Tibial artery (tissue), 4 donors: ENCODE measurements at places on chromosomes 7 and 10.
A peak's percentile ranks its signal among the peaks of the same experiment; 100 is the strongest.

- H3K36me3 ChIP-seq: peaks cover 51% of the 10 kb centered on the region
- peak overlapping the region; percentile 97 for H3K27ac ChIP-seq
- no peak for DNase-seq
- H3K4me1 ChIP-seq: peaks cover 58% of the 10 kb centered on the region
Measured at GRCh38 chr10:102650655-102651454, 6.6 kb downstream of the TRIM8 start.

DNA sequence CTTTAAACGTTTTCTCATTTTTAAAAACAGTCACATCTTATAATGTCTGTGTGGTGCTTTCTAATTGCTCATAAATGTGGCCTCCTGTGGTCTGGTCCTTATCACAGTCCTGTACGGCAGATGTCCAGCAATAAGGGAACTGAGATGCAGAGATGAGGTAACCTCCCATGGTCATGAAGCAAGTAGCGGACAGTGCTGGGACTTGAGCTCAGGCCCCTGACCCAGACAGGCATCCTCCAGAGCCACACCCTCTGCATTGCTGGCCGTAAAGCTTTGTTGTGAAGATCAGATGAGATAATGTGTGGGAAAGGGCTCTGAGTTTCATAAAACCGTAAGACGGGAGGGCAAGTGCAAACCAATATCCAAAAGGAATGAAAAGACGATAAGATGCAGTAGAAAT lies 48.2 kb downstream of the DYNC2I1 start:
- no peak for DNase-seq
- H3K36me3 ChIP-seq: peaks cover 49% of the 10 kb centered on the region
- H3K4me1 ChIP-seq: no peaks in the 10 kb centered on the region
- H3K4me3 ChIP-seq: no peak overlapping the region
- no peak overlapping the region for H3K27ac ChIP-seq
- no peaks in the 10 kb centered on the region for H3K27me3 ChIP-seq

DNA sequence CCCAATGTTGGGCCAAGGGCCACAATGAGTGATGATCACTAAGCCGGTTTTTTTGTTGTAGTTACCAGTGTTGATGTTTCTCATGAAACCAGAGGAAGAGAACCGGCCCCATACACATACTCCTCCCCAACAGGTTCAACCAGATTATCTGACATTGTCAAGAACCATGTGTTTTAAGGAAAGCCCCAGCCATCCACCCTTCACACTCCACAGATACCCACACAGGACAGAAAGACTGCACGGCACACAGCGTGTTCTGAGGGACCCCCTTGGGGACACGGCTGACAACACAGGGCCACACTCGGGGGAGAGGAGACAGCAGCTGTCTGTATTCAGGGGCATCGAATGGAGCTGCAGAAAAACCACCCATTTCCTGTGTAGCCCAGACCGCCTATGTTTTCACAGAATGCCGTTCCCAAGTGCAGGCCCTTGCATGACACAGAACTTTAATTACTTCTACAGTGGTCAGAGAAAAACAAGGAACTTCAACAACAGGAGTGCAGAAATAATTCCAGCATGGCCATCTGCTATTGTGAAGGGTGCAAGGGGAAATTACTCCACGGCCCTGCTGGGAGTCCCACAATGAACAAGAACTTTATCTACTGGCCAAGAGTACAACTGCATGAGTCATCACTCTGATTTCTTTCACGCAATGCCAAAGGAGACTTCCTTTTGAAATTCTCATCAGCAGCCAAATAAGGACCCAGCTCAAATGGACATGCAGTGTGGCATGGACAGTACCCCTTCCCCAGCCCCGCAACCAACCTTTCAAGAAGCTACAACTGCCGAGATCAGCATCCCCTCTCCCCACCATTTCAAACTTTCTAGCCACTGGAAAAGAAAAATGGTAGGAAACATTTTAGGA lies 2.3 kb downstream of the KLF6 start:
- H3K4me1 ChIP-seq: no peaks in the 10 kb centered on the region
- peaks cover 42% of the 10 kb centered on the region for H3K36me3 ChIP-seq
- peak overlapping the region; percentile 100 for H3K27ac ChIP-seq
- DNase-seq: peak; percentile 82
- H3K4me3 ChIP-seq: peak overlapping the region; percentile 99
- H3K27me3 ChIP-seq: no peaks in the 10 kb centered on the region

- peak; percentile 56 for DNase-seq
- peaks cover 27% of the 10 kb centered on the region for H3K4me1 ChIP-seq
- H3K36me3 ChIP-seq: no peaks in the 10 kb centered on the region
- peak overlapping the region; percentile 71 for H3K4me3 ChIP-seq
Measured at GRCh38 chr7:75638594-75639070, 100.1 kb downstream of the HIP1 start.

GRCh38 chr7:109835577-109835976 lies 1255.3 kb upstream of the LRRN3 start:
- no peaks in the 10 kb centered on the region for H3K36me3 ChIP-seq
- no peak for DNase-seq
- H3K27ac ChIP-seq: no peak overlapping the region
- no peaks in the 10 kb centered on the region for H3K27me3 ChIP-seq
- H3K4me1 ChIP-seq: no peaks in the 10 kb centered on the region
- no peak overlapping the region for H3K4me3 ChIP-seq

DNA sequence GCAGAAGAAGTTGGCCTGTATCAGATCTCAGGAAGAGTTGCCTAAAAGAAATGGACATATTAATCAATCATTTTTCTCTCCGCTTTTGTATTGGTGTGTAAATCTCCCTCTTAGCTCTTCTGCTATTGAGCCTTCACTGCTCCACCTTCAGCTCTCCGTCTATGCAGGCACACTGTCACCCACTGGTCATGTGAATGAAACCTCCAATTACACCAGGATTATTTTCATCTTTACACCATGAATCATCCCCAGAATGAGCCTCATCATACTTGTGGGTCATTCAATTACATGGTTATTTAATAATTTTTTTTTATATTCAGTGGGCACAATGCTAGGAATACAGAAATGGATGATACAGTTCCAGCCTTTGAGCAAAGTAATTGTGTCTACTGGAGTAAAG lies 92.6 kb downstream of the LRRC4 start:
- no peak for DNase-seq
- H3K4me1 ChIP-seq: no peaks in the 10 kb centered on the region
- no peak overlapping the region for H3K4me3 ChIP-seq

GRCh38 chr7:114548081-114548980 lies 133.7 kb downstream of the FOXP2 start:
- no peaks in the 10 kb centered on the region for H3K4me1 ChIP-seq
- no peak overlapping the region for H3K27ac ChIP-seq
- no peaks in the 10 kb centered on the region for H3K36me3 ChIP-seq
- H3K27me3 ChIP-seq: no peaks in the 10 kb centered on the region

GRCh38 chr7:123757095-123757494 lies 8.3 kb upstream of the WASL start:
- no peak overlapping the region for H3K27ac ChIP-seq
- DNase-seq: no peak
- H3K4me3 ChIP-seq: no peak overlapping the region
- H3K36me3 ChIP-seq: no peaks in the 10 kb centered on the region
- H3K4me1 ChIP-seq: no peaks in the 10 kb centered on the region
- H3K27me3 ChIP-seq: no peaks in the 10 kb centered on the region
